ENCODE measurements at places on chromosomes 11 and 22.

DNA sequence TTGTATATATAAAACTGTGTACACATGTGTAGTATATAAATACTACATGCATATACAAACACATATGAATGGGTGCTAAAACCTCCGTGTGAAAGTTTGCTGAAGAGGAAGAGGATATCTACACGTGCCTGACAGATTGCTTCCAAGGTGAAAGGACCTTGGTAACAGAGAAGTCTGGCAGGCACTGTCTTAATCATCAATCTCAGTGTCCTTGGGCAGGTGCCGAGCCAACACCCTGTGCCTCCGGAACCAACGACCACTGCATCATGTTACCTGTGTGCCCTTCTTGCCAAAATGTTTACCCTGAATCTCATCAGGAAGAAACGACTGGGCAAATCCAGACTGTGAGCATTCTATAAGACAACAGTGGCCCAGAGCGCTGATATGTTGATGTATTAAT is 15.0 kb downstream of the NAP1L4 start:
- no peak for DNase-seq

GRCh38 chr11:128066399-128066798 is 521.0 kb downstream of the ETS1 start:
- no peak for DNase-seq

GRCh38 chr11:762421-763072 is 14.7 kb downstream of the GATD1 start:
- peak; percentile 67 for DNase-seq

DNA sequence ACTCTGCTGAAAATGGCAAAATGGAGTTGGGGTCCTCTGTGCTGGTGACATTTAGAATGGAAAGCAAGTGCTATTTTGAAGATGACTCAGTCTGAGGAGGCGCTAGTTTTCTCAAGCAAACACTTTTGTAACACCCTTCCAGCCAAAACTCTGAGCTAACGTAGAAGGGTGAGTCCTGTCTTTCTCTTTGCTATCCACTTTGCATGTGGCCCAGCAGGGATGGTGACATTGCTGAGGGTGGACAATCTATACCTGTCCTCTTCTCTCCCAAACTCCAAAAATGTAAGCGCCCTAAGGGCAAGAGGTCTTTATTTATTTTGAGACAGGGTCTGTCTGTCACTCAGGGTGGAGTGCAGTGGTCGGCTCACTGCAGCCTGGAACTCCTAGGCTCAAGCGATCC is 3.6 kb upstream of the KAT5 start:
- DNase-seq, result no peak

GRCh38 chr22:38953577-38954413 is 3.6 kb upstream of the APOBEC3A start:
- DNase-seq, result no peak

DNA sequence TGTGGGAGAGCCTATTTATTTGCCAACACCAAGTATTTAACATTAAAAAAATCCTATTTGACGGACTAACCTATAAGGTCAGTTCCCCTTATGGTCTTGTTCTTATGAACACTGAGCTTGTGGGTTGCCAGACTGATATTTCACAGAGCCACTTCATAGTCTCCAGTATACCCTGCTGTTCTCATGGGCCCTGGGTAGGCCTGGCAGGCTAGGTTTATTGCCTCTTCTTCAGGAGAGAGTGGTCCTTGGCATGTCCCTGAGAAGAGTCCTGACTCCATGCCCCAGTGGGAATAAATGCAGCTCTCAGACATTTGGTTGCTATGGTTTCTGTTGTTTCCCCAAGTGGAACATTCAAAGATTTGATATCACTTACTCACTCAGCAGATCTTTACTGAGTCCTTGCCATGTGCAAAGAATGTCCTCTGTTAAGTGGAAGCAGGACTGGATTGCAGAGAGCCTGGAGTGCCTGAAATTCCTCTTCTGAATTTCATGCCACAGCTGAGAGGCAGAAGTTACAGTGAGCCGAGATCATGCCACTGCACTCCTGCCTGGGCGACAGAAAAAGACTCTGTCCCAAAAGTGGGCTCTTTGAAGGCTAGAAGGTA is 15.7 kb downstream of the SLC5A1 start:
- DNase-seq, result no peak

DNA sequence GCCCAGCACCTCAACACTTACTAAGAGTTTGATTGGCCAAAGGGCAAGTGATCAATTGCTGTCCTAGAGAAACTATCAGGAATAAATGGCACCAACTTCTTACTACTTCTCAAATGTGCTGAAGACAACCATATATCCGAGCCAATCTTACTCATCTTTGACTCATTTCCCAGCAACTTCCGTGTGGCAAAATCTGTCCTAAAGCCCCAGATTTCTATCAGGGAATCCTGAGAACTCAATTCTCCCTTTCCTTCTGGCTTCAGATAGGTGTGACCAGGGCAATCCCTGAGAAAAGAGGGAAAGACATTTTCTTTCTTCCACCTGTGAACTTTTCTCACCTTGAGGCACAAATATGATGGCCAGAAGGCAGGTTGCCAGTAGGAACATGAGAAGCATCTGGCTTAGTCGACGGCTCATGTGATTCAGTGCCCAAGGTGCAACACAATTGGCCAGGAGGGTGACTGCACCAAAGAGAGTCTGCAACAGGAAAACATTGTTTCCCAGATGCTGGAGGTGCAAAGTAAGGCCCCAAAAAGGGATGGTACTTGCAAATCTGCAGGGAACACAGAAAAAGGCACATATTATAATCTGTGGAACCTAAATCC is 21.8 kb upstream of the SLC22A24 start:
- DNase-seq, result no peak

DNA sequence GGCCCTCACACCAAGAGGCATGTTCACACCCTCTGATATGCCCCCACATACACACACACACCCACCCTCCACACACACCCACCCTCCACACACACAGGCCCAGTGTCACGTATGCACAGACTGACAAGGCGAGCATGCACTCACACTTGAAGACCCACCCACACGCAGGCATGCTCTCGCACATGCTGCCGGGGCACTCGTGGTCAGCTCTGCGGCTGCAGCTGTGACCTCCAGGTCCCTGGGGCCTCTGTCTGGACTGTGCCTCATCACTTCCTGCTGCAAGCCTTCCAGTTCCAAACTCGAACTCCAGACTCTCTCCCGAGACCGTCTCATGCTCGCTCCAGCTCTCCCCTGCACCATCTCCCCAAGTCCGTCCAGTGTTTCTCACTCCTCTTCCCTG is 9.5 kb downstream of the DCHS1 start:
- DNase-seq, result peak; percentile 83

DNA sequence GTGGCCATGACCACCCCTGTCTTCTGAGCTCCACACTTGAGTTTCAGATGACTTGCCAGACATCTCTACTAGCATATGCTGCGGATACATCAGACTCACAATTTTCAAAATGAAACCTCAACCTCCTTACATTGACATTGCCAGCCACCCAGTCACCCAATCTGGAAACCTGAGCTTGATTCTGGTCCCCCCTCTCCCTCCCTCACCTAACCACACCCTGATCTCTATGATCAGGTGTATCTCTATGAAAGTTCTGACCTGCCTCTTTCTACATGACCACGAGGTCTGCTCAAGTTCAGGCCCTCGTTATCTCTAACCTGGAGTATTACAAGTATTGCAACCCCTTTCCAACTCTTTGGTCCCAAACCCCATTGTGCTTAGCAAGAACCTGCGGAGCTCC is 254.1 kb downstream of the KIRREL3 start:
- DNase-seq, result no peak

- DNase-seq, result no peak
These were observed 52.1 kb downstream of the RRM1 start for GRCh38 chr11:4146772-4147098.

DNA sequence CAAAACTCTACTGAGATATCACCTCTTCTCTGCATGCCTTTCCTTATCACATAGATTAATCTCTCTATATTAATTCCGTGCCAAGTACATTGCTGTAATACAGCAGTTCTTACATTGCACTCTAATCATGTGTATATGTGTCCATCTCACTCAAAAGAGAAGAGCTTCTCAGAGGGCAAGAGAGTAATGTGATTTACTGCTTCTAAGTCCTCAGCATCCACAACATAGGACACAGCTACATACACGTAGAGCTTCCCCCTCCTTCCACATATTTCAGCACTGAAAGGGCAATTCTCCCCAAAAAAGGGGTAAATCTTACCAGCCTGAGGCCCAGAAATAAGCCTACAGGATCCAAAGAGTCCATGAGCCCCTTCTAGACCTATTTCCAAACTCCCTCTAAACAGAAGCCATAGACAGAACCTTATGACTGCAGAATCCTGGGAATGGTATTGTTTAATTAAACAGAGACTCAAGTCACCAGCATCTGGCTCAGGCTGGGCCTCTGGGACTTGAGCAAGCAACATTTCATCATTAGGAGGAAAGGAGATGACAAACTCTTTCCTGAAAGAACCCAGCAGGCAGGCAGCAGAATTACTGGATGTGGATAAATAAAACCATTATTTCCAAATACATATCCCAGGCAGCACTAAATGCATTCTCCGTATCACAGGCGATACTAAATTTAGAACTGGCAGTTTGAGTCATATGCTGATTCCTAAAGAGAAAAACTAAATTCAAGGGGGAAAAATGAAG is 87.2 kb downstream of the KCNC1 start:
- peak; percentile 24 for DNase-seq

- peak; percentile 60 for DNase-seq
These were observed 379 bp upstream of the SLC3A2 start for GRCh38 chr11:62880231-62880802.

GRCh38 chr22:20464096-20464614 is 26.5 kb upstream of the SCARF2 start:
- DNase-seq, result peak; percentile 34

DNA sequence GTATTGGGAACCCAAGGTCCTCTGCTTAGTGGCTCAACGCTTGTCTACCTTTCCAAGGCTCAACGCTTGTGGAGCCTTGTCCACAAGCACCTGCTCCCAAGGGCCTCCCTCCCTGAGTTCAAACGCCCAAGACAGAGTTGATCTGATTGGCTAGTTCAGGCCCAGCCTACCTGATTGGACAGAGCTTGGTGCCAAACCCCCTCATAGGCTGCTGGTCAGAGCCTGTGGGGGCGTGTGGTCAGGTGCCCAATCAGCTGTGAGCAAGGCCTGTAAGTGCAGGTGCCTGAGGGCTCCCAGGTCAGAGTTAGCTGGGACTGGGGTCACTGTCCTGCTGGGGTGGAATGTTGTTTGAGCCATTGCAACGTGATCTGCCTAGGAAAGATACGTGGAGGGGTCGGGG is 16.9 kb upstream of the TMPRSS6 start:
- DNase-seq, result no peak

DNA sequence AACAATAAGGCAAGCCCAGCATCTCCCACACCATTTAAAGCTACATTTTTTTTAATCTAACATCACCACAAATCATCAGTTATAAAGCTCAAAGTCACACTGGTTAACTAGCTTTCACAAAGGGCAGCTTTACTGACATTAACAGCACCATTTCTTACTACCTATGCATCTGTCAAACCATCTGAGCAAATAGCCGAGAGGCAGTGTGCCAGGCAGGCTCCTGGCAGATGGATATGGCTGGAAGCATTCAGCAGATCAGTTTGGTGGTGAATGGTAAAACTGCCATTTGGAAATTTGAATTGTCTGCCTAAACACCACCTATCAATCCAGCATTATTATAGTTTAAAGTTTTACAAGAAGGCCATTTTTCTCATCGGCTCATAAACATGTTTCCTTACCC is 131.2 kb downstream of the TTC28 start:
- no peak for DNase-seq

- no peak for DNase-seq
These were observed 407.0 kb downstream of the MIAT start for GRCh38 chr22:27064386-27064785.

DNA sequence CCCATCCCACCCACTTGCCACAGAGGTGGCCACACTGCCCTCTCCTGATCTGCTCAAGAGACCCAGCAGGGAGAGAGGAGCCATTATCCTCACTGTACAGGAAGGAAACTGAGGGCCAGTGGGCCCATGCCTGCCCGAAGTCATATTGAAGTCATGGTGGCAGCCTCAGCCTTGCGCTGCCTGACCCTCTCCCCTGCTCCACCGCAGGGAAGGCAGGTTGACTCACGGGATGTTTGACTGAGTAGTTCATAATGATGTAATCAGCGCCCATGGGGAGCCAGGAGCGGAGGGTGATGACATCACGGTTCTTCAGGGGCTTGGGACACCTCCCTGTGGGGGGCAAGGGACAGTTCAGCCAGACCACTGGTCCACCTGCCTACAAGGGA is 6.1 kb upstream of the ARAP1 start:
- no peak for DNase-seq

DNA sequence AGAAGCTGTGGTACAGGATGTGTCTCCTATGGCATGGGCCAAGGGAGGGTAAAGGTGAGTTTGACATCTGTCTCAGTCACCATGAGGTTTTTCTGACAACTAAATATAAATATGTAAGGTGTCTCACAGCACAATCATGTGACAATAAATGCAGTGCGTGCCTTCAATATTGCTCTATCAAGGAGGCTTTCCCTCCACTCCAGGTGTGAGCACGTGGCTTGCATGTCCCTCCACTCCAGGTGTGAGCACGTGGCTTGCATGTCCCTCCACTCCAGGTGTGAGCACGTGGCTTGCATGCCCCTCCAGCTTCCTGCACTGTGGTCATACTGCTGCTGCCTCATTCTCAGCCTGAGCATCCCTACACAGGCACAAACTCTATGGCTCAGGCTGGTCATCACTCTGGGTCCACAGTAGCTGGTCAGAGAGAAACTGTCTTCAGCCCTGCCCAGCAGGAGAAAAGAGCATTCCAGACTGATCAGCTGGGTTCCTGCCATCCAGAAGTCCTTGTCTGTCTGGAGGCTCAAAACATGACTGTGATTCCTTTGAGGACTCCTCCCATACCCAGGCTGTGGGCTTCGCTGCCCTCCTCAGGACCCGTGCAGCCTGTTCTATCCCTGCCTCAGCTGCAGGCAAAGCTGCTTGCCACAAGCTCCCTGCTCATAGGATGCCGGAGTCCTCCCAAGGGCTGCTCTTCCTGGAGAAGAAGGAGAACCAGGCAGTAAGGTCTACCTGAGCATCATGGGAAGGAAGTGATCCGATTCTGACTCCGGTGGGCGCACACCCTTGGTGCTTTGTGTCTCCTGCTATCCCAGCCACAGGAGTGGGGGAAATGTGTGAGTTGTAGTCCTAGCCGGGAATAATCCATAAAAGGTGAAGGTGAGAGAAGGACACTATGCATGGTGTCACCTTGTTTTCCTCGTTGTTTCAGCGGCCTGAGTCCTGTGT is 33.4 kb upstream of the VPREB1 start:
- DNase-seq, result no peak

DNA sequence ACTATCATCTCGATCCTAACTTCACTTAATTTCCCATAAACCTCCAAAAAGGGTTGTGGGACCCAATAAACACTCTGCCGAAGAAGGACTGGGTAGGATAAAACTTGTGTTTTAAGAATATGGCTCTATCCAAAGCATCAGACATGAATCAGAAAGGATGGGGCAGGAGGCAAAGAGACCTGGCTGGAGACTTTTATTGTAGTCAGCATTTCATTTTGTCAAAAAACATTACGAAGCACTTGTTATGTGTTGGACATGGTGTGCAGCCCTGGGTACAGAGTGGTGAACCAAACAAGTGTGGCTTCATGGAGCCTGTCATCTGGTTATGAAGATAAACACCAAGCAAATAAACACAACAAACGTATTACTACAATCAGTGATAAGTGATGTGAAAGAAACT is 17.3 kb downstream of the IL10RA start:
- no peak for DNase-seq
